ENCODE measurements at places on chromosomes 5 and 9. TPM values are rescaled to one million over a fixed set of nuclear protein-coding genes. Genes with fewer than 3 reads are reported as not detected.

The C5orf22 gene
- total RNA-seq = 26.6 TPM

GRCh38 chr9:38697776-38698300 lies 22.1 kb downstream of the FAM240B start:
- H3K27ac ChIP-seq = no peak overlapping the region
- H3K36me3 ChIP-seq = no peaks in the 10 kb centered on the region
- DNase-seq = no peak

The GRPEL2 gene
- total RNA-seq = 27.3 TPM

DNA sequence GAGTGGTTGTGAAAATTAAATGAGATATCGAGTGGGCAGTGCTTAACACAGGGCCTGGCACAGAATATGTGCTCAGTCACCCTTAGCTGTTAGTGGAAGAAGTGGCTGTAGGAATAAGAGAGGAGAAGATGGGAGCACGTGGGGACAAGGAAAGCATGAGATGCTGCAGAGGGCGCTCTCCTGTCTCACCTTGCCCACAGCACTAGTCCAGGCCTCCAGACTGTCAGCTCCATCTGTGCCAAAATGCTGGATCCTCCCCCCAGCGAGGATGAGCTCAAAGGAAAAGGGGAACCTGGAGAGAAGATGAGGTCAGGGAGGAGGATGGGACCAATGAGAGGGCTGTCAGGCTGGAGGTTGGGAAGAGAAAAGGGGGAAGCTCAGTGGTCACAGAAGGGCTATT lies 12.5 kb downstream of the ARAP3 start:
- H3K27ac ChIP-seq = no peak overlapping the region
- H3K36me3 ChIP-seq = no peaks in the 10 kb centered on the region
- H3K27me3 ChIP-seq = no peaks in the 10 kb centered on the region
- H3K4me3 ChIP-seq = no peak overlapping the region
- peaks cover 2% of the 10 kb centered on the region for H3K4me1 ChIP-seq

- no peak overlapping the region for H3K4me3 ChIP-seq
- H3K36me3 ChIP-seq = no peaks in the 10 kb centered on the region
- no peak overlapping the region for H3K27ac ChIP-seq
- H3K27me3 ChIP-seq = peaks cover 49% of the 10 kb centered on the region
Observed at GRCh38 chr9:89933578-89933977, 328.8 kb downstream of the GADD45G start.

- H3K4me1 ChIP-seq = no peaks in the 10 kb centered on the region
- H3K36me3 ChIP-seq = no peaks in the 10 kb centered on the region
- H3K4me3 ChIP-seq = no peak overlapping the region
Observed at GRCh38 chr5:65382582-65382981, 99.1 kb downstream of the ADAMTS6 start.

DNA sequence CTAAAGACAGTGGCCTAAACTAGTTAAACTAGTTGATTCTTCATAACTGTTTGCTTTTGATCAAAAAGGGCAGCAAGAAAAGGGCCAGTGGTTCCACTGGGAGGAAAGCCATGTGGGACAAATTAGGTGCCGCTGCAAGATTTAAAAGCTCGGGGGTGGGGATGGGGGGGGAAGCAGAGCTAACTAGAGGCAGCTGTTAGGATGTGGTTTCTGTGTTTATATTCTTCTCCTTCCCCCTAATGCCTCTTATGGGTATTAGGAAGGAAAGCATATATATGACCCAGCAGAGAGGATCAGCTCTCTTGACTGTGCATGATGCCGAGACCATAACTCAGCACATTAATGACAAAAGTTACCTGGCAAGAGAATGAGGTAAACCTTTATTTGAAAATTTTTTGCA lies 65.7 kb downstream of the EFNA5 start:
- no peak for DNase-seq
- H3K27me3 ChIP-seq = peaks cover 18% of the 10 kb centered on the region
- no peak overlapping the region for H3K27ac ChIP-seq
- H3K4me1 ChIP-seq = no peaks in the 10 kb centered on the region
- H3K4me3 ChIP-seq = no peak overlapping the region

DNA sequence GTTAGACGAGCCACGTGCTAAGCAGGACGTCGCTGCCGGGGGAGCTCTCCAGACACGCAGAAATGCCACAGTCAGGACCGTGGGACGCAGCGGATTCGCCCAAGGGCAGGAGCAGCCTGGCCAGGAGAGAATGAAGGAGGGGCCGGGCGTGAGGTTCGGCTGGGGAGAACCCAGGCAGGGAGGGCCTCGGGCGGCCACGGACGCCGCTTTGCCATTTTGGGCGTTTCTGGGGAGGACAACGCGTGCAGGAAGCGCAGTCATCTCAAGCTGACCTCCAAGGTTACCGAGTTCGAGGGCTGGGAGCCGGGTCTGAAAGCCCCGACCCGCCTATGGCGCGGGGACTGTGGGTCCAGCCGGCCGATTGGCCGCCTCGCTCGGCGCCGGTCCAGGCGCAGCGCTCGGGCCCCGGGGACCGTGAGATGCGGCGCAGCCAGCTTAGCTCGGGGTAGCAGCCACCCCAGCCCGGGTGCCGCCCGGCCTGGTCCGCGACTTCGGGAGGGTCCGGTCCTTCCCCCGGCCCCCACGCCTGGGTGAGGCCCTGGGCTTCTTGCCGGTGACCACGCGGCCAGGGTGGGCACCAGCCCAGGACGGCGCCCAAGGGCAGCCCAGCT lies 760 bp upstream of the MAN1B1 start:
- no peaks in the 10 kb centered on the region for H3K27me3 ChIP-seq
- peak; percentile 71 for DNase-seq
- H3K4me1 ChIP-seq = peaks cover 43% of the 10 kb centered on the region
- H3K36me3 ChIP-seq = peaks cover 5% of the 10 kb centered on the region

DNA sequence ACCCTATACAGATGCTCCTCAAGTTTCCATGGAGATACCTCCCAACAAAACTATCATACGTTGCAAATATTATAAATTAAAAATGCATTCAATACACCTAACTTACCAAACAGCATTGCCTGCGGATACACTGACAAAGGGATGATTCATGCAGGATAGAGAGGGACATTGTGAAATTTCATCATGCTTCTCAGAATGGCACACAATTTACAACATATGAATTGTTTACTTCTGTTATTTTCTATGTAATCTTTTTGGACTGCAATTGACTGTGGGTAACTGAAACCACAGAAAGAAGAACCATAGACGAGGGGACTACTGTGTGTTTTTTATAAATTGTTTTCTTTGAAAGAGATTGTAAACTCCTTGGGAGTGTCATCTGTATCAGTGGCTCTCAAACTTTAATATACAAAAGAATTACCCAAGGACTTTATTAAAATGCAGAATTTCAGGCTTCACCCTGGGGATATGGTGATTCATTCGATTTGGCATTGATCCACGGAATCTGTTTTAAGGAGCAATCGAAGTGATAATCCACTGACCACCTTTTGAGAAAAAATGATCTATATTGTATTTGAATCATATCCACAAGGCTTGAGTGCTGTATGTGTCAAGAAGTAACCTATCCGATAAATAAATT lies 146.4 kb downstream of the SGCD start:
- H3K4me3 ChIP-seq = no peak overlapping the region
- DNase-seq = no peak
- H3K27ac ChIP-seq = no peak overlapping the region
- H3K36me3 ChIP-seq = no peaks in the 10 kb centered on the region

The LCP2 gene
- 393 TPM for total RNA-seq

All from activated CD8-positive, alpha-beta memory T cell treated with anti-CD3 and anti-CD28 coated beads, Interleukin-2, amount 10 ng/mL, durations not matched to agents 7 days and 5 days (primary cell).